ENCODE measurements at places on chromosomes 2 and 18.
A peak's percentile ranks its signal among the peaks of the same experiment; 100 is the strongest.

DNA sequence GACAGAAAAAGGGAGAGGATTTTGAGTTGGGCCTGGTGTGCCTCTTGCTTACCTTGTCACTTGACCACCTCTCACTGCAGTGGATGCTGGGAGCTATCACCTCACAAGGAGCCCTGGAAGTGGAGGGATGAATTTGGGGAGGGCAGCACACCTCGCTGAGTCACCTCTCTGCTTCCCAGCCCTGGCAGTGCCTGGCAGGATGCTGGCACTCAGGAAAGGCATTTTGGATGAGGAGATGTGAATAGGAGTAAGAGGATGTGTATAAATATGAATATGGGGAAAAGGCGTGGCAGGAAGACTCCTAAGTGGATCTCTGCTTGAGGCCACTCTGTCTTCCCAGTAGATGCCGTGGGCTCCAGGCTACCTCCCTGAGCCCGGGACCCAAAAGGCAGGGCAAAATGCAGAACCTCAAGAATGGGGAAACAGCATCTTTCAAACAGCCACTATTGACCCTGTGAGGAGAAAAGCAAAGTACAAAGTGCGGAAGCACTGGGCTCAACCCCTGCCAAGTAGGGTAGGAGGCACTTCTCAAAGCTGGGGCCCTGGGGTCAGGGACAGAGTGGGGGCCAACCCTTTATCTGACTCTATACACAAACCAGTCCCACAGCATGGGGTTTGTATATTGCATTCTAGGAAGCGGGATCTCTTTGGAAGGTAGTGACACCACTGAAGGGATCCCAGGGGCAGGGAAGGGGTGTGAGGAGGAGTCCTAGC is 164.5 kb upstream of the GLI2 start:
- DNase-seq, result no peak

DNA sequence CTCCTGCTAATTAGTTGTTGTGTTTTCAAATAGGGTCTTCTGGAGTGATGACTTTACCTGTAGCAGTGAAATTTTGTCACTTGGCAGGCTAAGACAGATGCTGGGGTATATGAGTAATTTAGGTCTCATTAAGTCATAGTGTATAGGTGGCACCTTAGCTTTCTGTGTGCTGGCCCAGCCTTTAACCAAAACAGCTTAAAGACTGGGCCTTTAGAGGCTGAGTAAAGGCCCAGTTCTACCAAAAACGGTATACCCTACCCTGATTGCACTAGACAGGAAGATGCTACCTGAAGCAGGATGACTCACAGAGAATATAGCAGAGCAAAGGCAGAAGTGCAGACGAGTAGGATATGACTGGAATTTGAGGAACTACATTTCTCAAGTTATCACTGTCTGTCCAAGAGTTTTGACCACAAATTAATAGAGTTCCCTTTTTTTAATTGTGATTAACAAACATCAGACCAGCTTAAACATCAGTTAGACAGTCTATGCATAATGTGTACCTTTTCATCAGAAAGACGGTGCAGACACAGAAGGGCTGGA is 337.9 kb upstream of the SALL3 start:
- DNase-seq, result no peak

DNA sequence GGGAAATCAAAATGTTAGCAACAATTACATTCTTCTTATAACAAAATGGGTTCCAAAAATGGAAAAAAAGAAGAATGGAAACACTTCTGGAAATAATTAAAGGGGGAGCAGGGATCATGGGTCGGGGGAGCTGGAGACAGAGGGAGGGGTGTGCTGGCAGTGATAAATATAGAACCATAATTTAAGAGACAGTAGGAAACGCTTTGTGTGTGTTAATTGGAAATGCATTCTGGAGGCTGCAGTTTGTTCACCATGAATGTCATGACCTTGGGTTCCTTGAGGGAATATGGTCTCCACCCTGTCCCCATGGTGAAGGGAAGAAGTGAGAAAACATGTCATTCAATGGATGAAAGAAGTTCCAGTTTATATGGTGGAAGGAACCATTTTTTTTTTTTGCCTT is 540.7 kb downstream of the TNS1 start:
- DNase-seq, result no peak

DNA sequence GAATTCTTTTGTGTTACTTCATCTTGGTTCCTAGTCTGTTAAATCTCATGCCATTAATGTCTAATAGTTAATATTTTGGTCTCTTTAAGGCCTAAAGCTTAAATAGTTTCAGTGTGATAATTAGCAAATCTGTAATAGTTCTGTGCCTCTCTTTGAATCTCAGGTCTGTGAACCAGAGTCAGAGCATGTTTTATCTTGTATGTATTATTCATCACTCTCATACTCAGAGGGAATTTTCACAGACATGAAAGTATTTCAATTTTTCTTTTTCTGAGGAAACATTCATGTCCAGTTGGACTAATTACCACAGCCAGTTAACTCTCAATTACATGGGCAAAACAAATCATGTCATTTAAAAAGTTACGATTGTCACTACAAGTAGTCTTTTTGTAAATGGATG is 931.9 kb upstream of the SLC39A10 start:
- DNase-seq, result no peak

DNA sequence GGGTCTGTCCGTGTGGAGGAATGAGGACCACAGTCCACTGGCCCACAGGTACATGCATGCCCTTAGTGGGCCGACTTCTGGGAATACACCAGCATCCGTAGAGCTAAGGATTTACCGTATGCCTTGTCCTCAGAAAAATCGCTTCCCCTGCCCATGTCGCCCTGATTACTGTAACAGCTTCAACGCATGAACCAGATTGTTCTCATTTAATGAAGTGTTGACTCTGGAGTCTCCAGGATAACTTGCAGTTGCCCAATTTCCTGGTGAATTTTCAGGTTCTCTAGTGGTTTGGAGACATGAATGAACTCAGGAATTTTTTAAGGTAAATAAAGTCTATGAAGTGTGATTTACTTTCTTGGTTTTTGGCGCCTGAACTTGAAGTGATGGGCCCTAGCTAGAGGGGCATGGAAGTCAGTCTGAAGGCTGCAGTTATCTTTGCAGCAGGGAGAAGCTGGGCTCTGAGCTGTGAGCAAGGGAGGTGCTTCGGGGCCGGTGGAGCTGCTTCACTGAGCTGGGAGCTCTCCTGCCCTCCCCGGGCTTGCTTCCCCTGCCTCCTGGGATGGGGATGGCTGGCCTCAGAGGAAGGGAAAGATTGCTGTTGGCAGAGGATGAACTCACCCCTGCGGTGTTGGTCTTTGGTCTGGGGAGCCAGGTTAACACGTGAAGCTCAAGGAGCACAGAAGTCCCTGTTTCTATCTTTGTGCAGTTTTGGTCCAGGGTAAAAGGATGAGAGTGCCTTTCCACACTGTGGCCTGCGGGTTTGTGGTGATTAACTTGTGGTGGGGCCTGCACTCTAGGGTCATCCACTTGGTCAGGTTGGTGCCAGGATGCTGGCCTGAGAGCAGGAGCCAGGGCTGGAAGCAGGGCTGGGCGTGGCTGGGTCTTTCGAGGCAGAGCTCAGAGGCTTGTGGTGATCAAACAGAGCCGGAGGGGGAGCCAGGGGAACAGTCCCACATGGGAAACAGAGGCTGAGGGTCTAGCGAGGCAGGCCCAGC is 28.1 kb downstream of the TCF7L1 start:
- DNase-seq, result no peak

DNA sequence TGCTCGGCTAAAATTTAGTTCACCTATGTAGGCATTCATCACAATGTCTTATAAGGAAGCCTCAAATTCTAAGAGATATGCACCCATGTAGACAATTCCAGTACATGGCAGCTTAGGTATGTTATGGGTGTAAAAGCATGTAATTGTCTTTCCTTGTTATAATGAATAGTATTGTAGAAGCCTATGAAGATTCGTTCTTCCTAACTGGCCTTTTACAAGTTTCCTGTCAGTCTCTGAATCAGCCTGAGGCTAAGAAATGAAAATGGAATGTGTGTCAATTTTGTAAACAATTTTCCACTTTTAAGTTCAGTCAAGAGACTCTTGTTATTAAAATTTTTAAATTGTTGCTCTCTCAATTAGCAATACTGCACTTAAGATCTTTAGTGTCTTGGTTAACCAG is 189.9 kb upstream of the GALNT5 start:
- DNase-seq, result no peak

DNA sequence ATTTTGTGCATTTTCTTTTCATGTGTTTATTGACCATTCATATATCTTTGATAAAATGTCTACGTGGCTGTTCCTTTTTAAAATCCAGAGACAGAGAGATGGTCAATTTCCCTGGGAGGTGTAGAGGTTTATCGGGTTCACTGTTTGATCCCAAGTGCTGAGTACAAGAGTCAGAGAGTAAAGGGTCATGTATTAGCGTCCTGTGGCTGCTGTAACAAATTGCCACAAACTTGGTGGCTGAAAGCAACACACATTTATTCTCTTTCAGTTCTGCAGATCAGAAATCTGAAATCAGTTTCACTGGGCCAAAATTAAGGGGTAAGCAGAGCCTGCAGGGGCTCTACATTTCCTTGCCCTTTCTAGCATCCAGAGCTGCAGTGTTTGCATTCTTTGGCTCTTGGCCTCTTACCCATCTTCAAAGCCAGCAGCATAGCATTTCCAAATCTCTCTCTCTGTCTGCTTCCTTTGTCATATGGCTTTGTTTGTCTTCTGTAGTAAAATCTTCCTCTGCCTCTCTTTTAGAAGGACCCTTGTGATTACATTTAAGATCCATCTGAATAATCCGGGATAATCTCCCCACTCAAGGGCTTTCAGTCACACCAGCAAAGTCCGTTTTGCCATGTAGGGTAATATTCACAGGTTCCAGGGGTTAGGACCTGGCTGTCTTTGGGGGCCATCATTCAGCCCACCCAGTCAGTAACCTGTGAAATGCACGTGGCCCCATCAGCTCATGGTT is 49.9 kb downstream of the TMEM17 start:
- no peak for DNase-seq

DNA sequence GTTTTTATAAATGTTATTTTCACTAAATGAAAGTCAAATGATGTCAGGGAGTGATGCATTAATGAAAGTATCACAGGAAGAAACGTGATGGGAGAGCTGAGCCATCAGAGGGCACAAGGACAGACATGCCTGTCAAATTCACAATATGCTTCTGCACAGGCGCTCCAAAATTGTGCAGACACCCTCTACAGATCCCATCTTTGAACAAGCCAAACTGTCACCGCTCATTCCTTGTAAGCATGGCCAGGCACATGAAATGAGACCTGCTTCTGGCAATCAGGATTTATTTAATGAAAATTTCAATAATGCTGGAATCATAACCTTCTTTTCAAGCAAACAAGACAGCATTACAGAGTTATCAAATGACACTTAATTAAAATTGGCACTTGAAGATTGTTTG is 20.4 kb upstream of the FSHR start:
- DNase-seq, result no peak

GRCh38 chr2:172870396-172870795 is 134.8 kb downstream of the RAPGEF4 start:
- no peak for DNase-seq

- no peak for DNase-seq
Measured at GRCh38 chr2:26649322-26649721, 8.2 kb upstream of the CIB4 start.

- no peak for DNase-seq
Measured at GRCh38 chr2:215137741-215138340, 585 bp downstream of the ABCA12 start.

DNA sequence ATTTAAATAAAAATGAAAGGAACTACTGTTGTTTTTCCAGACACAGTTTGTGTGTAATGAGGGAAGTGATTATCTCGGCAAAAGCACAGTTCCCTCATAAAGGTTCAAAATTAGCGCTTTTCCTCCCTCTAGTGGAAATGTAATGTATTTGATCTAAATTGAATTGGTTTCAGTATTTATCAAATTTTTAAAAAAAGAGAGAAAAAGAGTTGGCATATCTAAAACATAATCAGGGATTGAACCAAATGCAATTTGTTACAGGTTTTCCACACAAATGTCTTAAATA is 37.5 kb downstream of the CMPK2 start:
- DNase-seq, result peak; percentile 60

DNA sequence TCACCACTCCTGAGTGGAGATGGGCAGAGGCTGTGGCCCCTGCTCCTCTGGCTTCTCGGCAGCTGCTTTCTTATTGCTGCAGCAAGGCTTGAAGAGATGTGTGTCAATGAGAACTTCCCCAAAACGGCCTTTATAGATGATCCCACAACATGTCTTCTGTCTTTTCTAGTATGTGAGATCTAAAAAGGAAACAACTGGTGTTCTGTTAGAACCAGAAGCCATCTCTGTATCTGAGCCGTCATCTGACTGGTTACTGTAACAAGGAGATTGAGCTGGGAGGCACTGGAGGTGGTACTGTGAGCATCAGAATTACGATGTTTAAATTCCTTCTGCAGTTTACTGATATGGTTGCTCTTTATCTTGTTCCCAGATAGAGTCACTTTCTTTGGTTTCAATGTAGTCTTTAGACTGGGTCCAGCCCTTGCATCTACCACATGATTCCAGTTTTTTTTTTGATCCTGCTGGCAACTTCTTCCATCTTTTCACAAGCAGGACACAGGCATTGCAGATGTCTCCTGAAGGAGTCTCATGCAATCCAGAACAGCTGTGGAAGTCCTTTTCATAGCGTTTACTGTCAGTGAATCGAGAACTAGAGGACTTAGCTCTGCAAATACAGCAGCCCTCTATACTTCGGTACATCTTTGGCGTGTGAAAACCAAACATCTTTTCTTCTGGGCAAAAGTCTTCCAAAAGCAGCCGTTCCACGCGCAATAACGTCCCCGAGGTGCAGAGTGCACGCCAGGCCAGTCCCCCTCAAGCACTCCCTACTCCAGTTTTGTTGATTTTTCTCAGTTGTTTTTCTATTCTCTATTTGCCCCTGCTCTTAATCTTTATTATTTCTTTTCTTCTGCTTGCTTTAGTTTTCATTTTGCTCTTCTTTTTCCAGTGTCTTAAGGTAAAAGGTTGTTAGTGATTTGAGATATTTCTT is 29.7 kb downstream of the TAF4B start:
- no peak for DNase-seq

DNA sequence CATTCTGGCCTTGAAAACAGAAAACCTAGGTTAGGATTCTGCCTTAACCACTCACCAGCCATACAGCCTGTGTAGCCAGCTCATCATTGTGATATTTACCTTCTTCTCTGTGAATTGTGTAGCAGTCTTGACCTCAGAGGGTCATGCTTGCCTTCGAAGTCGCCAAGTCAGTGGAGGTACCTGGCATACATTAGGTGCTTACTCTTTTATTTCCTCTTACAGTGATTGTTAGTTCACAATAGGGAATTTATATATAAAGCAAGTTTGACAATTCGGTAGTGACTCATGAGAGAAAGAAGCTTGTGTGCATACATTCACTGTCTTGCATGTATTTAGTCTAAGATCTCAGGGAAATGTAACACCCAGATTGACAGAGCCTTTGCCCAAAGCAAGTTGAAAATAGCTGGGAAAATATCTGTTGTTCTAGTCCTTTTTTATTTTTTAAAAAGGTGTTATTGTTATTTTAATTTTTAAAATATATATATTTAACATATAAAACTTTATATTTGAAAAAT is 290.6 kb downstream of the PTGR3 start:
- no peak for DNase-seq

GRCh38 chr18:63152096-63152495 is 167.5 kb downstream of the BCL2 start:
- DNase-seq, result no peak

All from NCI-H748 treated with DMSO at 0.1 percent for 48 hours (cell line).